Epithelial cell of umbilical artery (primary cell): ENCODE measurements at places on chromosomes 13 and 19. TPM values are rescaled to one million over a fixed set of nuclear protein-coding genes. Genes with fewer than 3 reads are reported as not detected.

Gene SMIM24
- total RNA-seq, result 0.32 TPM in 1 of 2 replicates, not detected in the other

Gene DAND5
- not detected in 2 replicates for total RNA-seq

Gene CEACAM5
- total RNA-seq, result not detected in 2 replicates

Gene UNC13A
- under 0.01 TPM in 1 of 2 replicates, not detected in the other for total RNA-seq

Gene CEACAM3
- total RNA-seq, result not detected in 2 replicates

Gene PDX1
- not detected in 2 replicates for total RNA-seq

Gene CKAP2
- 22.7 and 36.2 TPM in 2 replicates for total RNA-seq

Gene TDRD12
- total RNA-seq, result not detected in 2 replicates

Gene IFNL1
- total RNA-seq, result not detected in 2 replicates

Gene MBD3L4
- not detected in 2 replicates for total RNA-seq
